ENCODE measurements at places on chromosomes 4 and X.

- H3K4me3 ChIP-seq = peak overlapping the region; percentile 35
- H3K27ac ChIP-seq = no peak overlapping the region
These were observed 2.7 kb downstream of the PCDH10 start for GRCh38 chr4:133151691-133152329.

GRCh38 chrX:650324-650723 lies 19.7 kb downstream of the SHOX start:
- no peaks in the 10 kb centered on the region for H3K36me3 ChIP-seq
- no peak overlapping the region for H3K27ac ChIP-seq
- no peak for DNase-seq
- H3K4me3 ChIP-seq = no peak overlapping the region
- no peaks in the 10 kb centered on the region for H3K4me1 ChIP-seq

DNA sequence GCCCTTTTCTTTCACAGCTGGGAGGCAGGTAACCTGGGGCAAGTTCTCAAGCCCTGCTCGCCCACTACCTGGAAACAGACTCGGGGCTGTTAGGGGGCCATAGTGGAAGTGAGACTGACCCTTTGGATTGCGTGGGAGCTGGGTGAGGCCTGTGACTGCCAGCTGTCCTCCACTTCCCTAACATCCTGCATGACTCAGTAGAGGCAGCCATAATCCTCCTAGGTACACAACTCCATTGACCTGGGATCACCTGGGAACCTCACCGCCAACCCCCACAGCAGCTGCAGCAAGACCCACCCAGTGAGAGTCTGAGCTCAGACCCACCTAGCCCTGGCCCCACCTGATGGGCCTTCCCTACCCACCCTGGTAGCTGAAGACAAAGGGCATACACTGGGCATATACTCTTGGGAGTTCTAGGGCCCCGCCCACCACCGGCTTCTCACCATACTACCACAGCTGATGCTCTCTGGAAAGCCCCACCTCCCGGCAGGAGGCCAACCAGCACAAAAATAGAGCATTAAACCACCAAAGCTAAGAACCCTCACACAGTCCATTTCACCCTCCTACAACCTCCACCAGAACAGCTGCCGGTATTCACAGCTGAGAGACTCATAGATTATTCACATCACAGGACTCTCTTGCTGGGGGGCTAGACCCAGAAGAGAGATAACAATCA lies 61.1 kb upstream of the DCTD start:
- H3K36me3 ChIP-seq = no peaks in the 10 kb centered on the region
- DNase-seq = no peak
- H3K4me1 ChIP-seq = no peaks in the 10 kb centered on the region
- H3K27ac ChIP-seq = no peak overlapping the region
- H3K4me3 ChIP-seq = no peak overlapping the region

GRCh38 chr4:131381055-131381454 lies 1768.0 kb upstream of the PCDH10 start:
- H3K4me1 ChIP-seq = no peaks in the 10 kb centered on the region
- no peak overlapping the region for H3K27ac ChIP-seq
- H3K27me3 ChIP-seq = no peaks in the 10 kb centered on the region
- H3K36me3 ChIP-seq = no peaks in the 10 kb centered on the region
- no peak for DNase-seq

DNA sequence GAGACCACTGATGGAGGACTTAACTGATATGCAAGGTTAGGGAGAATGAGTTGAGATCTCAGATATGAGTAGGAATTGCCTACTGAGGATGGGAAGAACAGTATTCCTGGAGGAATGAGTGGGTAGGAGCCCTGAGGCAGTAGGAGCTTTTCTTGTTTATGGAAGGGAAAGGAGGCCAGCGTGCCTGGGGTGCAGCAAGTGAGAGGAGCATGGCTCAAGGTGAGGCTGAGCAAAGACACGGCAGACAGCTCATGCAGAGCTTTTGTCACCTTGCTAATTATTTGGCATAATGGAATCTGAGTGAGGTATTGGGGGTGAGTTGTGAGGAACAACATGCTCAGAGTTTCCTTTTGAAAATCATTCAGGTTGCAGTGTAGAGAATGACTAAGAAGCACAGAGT lies 65.3 kb upstream of the IBSP start:
- no peak overlapping the region for H3K4me3 ChIP-seq
- H3K27me3 ChIP-seq = no peaks in the 10 kb centered on the region
- H3K4me1 ChIP-seq = no peaks in the 10 kb centered on the region

Data from left lung (tissue), 14 donors.